Naive thymus-derived CD4-positive, alpha-beta T cell (primary cell): ENCODE measurements at places on chromosomes 13 and 19.

GRCh38 chr19:1754636-1755466 is 1.5 kb downstream of the ONECUT3 start:
- no peak for DNase-seq

DNA sequence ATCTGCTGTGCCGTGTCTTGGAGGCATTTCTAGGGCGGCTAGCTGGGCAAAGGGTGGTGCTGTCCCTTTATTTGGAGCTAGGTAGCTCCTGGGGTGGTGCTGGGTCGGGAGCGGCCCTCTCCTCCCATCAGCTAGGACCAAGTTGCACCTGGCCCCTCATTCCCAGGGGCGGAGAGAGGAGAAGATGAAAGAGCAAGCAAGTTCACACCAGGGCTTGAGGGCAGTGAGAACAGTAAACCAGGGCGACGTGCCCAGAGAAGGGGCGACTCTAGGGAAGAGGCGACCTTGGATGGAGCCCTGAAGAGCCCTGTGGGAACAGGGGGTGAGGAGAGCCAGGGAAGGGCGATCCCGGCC is 17.0 kb upstream of the KCNN1 start:
- no peak for DNase-seq

DNA sequence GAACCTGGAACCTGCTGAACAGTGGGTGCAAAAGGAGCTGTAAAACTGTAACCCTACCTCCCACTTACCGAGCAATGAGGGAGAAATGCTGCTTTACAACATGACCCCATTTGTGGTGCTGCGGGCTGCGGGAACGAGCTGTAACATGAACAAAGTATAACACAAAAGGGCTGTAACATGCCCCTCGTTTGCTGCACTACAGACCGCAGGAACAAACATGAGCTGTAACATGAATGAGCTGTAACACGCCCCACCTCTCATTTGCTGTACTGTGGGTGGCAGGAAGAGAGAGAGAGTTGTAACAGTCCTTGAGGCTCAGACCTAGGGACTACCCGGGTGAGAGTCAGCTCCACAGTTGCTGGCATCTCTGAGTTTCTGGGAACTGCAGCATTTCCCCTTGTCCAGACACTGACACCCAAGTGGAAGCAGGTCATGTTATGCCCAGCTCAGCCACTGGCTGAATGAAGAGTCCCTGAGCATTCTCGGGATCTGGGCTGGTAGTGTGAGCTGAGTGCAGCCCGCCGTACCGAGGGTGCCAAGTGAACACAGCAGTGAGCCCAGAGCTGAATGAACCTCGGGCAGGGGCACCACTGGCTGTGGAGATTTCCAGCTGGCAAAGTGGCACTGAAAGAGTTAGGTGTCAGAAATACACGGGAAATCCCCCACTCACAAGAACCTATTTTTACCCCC is 1385.3 kb upstream of the SPRY2 start:
- no peak for DNase-seq

- DNase-seq: no peak
Measured at GRCh38 chr13:46181377-46181839, 569 bp downstream of the LCP1 start.

DNA sequence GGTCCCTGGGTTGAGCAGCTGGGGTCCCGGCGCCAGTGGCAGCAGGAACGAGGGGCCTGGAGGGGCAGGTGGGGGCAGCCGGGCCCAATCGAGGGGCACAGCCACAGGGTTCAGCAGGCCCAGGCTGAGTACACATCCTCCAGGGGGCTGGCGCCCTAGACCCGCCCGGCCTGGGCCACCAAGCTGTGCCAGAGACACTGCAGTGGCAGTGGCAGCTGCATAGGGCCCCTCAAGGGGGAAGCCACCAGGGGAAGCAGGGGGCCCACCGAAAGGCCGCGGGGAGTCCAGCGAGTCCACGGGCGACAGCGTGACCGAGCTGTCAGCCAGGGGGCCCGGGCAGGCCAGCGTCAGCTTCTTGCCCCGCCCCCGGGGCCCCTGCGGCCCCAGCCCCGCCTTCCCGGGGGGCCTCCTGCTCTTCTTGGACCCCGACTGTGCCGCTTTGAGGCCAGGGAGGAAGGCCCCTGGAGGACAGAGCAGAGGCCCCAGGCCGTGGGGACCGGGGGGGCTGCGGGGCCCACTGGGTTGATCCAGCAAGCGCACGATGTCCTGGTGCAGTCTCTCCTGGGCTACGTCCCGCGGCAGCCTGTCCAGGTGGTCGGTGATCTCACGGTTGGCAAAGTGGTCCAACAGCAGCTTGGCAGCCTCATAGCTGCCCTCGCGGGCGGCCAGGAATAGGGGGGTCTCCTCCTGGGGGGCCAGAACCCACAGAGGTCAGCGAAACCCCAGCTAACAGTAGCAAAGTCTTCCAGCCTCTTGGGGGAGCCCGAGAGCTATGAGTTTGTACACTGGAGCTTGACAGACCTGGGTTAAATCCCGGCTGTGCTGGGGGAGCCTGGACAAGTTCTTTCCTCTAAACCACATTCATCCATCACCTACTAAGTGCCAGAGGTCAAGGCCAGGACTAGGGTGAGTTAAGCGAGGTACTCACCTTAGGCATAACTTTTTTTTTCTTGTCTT is 39.5 kb downstream of the NOTCH3 start:
- DNase-seq: no peak
